ENCODE measurements at places on chromosomes 5 and 9. TPM values are rescaled to one million over a fixed set of nuclear protein-coding genes. Genes with fewer than 3 reads are reported as not detected.

CDH9 gene
- not detected for total RNA-seq

PLAC8L1 gene
- 0.23 TPM for total RNA-seq

FOXD1 gene
- 6.6 TPM for total RNA-seq

EHMT1 gene
- total RNA-seq: 44.9 TPM

ZFR gene
- total RNA-seq: 36.6 TPM

RLN1 gene
- 0.42 TPM for total RNA-seq

LAMC3 gene
- 1.8 TPM for total RNA-seq

MARCHF11 gene
- not detected for total RNA-seq

PCDHGB2 gene
- total RNA-seq: 0.08 TPM

CNTLN gene
- total RNA-seq: 2.8 TPM

FOXD4 gene
- 0.65 TPM for total RNA-seq

C1QTNF2 gene
- not detected for total RNA-seq

GAS1 gene
- total RNA-seq: 3.2 TPM

SLCO6A1 gene
- not detected for total RNA-seq

UBE2R2 gene
- total RNA-seq: 14.0 TPM

LCN9 gene
- total RNA-seq: not detected

PCDHB3 gene
- under 0.01 TPM for total RNA-seq

RICTOR gene
- total RNA-seq: 13.4 TPM

GNPDA1 gene
- total RNA-seq: 37.0 TPM

CCDC152 gene
- 5.3 TPM for total RNA-seq

CHMP5 gene
- total RNA-seq: 64.1 TPM

RNF145 gene
- 38.5 TPM for total RNA-seq

ZER1 gene
- total RNA-seq: 26.9 TPM

PTGS1 gene
- total RNA-seq: 18.6 TPM

F12 gene
- 7.5 TPM for total RNA-seq

ANKRD18A gene
- total RNA-seq: 0.70 TPM

FBXO38 gene
- total RNA-seq: 17.2 TPM

PCDHB8 gene
- total RNA-seq: not detected

CNTNAP3 gene
- 2.5 TPM for total RNA-seq

TMEM215 gene
- not detected for total RNA-seq

CPLANE1 gene
- total RNA-seq: 7.6 TPM

CD72 gene
- total RNA-seq: 0.11 TPM

TRIM36 gene
- total RNA-seq: 1.7 TPM

PRRX2 gene
- not detected for total RNA-seq

GARIN3 gene
- total RNA-seq: not detected

HRCT1 gene
- total RNA-seq: 0.68 TPM

APBA1 gene
- 1.7 TPM for total RNA-seq

PRDM9 gene
- not detected for total RNA-seq

ZBED3 gene
- 0.49 TPM for total RNA-seq

NEURL1B gene
- 0.86 TPM for total RNA-seq

RPL37 gene
- 169 TPM for total RNA-seq

Data from hair follicular keratinocyte (primary cell).